Frontal cortex (tissue), 4 donors: ENCODE measurements at places on chromosomes 6 and 20. TPM values are rescaled to one million over a fixed set of nuclear protein-coding genes. Genes with fewer than 3 reads are reported as not detected.

Gene PTPN1
- 15.9 TPM for total RNA-seq

Gene EYS
- total RNA-seq: 2.0 TPM

Gene AGER
- 0.82 TPM for total RNA-seq

Gene PACSIN1
- total RNA-seq: 2.9 TPM

GRCh38 chr20:58550275-58551059, 35.3 kb upstream of the APCDD1L start:
- DNase-seq: no peak

GRCh38 chr20:16147916-16148315, 425.3 kb downstream of the KIF16B start:
- DNase-seq: no peak

- DNase-seq: no peak
Observed at GRCh38 chr6:82114748-82115147, 132.8 kb downstream of the IBTK start.

GRCh38 chr6:41214559-41215238, 13.4 kb upstream of the TREML4 start:
- no peak for DNase-seq

DNA sequence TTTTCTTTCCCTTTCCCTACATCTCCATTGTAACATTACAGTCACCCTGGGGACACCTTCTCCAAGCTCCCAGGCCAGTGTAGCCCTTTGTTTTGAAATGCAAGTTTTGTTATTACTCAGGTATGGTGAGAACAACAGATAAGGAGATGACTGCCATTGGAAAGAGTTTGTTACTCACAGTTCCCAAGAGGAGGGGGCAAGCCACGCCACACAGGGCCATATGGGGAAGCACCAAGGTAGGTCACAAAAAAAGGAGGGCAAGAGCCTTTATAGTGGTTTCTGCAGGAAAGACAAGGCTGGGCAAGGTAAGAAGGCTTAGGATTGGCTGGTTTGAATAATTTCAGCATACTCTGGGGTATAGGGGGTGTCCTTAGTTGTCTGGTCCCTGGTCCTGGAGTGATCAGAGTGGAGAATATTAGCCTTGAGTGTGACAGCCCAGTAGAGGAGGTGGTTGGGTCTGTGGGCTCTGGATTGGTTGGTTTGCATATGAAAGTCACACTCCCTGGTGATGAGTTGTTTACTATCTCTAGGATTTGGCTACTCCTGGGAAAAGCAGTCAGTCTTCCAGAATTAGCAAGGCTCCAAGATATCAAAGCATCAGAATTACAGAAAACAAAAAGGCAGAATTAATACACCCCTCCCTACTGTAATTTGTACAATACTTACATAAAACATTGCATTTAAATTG, 33.1 kb upstream of the SMLR1 start:
- no peak for DNase-seq

DNA sequence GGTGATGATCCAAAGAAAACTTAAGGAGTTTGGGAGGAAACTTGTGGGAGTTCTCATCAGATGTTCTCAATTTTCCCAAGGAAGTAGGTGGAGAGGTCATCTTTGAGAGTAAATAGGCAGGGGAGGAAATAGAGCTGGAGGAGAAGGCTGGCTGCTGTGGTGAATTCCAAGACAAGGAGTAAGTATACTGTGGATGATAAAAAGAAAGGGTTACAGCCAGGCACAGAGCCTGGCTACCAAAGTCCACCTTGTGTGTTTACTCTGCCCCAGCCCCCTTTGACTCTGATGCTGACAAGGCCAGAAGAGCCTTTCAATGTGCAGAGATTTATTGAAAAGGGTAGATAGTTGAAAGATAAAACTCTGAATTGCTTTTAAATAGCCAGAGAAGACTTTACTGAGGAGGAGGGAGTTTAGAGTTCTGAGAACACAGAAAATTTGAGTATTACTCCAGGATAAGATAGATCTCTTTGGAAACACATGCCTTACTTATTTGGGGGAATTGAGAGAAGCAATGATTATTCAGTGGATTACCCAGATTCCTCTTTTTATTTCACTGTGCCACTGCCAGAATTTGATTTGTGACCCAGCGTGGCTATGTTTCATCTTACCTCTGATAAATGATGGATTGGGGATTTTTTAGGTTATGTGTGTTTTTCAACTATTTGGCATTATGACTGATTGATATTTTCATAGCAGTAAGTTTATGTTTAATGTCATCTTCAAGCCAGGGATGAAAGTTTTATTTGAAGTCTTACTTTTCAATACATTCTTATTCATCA, 182.6 kb upstream of the JAG1 start:
- no peak for DNase-seq

- peak; percentile 78 for DNase-seq
Observed at GRCh38 chr6:150016324-150017185, 8.8 kb downstream of the RAET1L start.

DNA sequence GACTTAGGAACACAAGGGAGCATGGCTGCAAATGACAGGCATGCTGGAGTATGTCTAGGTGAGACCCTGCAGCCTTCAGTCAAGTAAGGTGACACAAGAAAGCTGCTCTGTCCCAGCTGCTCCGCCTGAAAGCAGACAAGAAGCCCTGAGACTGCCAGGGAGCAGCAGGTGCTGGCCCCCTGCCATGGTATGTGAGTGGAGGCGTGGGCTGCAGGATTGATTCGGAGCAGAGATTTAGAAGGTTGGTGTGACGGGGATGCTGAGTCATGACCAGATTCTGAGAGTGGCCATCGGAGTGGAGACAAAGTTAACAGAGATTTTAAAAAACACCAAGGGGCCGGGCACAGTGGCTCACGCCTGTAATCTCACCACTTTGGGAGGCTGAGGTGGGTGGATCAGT, 17.8 kb downstream of the LRP11 start:
- no peak for DNase-seq

GRCh38 chr6:15911753-15912504, 217.0 kb upstream of the MYLIP start:
- no peak for DNase-seq

- no peak for DNase-seq
Observed at GRCh38 chr6:33989016-33989854, 156.7 kb downstream of the GRM4 start.

DNA sequence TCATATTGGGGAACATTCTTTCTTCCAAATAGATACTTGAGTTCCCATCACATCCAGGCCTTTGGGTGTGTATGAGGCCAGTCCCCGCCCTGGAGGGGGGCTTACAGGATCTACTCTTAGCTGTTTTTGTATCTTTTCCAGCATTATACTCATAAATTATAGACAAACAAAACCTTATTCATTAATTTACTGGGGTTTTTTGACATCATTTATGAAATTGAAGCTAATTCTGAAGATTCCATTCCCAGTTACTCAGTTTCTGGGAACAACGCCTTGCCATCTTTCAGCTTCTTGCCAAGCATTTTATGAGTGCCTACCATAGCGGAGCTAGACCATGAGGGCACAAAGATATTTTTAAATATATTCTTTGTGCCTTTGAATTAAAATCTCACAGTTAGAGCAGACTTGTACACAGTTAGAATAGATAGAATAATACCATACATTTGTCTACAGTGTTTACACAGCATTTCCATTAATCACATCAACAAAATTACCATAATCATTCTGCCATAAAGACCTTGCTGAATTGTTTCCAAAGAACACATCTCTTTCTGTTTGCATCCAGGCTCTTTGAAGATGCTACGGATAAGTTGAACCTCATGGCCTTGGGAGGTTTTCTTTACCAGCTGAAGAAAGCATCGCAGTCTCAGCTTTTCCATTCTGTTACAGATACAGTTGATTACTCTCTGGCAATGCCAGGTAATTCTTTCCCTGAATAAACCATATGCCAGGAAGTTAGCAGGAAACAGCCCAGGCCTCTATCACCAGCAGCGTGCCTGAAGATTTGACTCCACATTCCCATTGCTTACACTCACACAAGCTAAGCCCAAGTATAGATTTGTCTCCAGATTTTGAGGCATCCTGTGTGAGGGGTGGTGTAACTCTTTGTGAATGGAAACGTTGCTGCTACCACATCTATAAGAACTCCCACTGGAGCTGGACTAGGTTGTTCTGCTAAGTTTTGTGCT, 75.4 kb upstream of the PBOV1 start:
- no peak for DNase-seq

DNA sequence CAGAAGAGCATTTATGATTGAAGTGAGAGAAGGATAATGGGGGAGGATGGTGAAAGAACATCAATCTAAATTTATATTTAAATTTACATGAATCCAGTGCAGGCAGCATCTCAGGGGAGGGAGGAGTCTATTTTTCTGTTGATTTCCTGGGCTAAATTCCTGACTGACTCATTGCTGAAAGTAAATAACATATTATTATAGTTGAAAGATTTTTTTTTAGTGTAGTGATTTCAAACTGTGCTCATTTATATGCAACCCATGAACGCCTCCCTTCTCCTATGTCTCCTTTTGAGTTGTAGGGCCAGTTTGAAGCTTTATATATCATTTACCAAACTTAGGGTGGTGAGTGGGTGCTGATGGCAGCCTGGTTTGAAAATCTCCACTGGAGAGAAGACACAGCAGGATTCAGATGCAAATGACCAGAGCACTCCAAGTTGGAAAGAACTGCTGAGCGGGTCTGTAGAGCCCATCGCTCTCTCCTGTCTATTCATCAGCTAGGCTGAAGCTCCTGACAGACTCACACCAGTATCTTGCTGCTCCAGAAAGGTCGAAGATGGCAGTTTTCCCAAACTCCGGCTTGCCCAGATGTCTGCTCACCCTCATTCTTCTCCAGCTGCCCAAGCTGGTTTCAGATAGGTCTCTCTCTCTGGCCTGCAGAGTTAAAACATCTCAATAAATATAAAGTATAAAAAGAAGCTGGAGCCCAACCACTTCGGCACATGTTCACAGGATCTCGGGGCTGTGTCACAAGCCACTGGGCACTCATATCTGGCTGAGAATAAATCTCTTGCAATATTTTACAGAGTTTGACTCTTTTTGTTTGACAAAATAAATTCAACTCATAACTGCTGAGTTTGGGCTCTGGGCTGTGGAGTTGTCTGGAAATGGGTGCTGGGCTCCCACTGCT, 18.3 kb downstream of the BTN2A1 start:
- no peak for DNase-seq

DNA sequence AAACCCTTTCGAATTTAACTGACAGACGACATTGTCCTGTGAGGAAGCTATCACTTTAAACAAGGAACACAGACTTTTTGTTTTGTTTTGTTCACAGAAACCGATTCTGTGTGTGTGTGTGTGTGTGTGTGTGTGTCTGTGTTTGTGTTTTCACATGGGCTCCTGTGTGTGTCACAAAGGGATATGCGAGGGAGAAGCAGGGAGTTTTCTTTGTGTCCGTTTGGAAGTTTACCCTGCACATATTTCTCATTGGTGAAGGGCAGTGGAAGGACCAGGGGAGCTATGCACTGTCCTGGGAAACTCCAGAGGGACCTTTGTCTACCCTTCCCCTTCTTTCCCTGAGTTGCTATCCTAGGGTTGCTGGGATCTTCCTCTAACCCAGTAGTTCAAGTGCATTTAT, 17.7 kb downstream of the POM121L2 start:
- DNase-seq: no peak

DNA sequence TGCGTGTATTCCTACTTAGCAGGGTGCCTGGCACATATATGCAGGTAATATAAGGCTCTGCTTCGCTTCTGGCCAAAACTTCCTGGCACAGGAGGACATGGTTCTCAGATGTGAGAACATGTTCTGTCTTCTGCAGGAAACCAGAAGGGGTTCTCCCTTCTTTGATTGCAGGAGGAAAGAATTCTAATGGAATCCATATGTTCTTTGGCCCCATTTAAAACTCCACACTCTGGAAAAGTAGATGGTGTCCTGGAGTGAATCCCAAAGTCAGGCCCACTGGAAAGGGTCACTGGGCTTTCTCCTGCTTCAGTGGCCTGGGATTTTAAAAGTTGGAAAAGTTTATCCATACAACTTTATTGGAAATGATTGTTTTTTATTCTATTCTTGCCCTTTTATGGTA, 16.4 kb upstream of the CYP24A1 start:
- no peak for DNase-seq

GRCh38 chr20:62192635-62193034, 9.8 kb downstream of the MTG2 start:
- DNase-seq: no peak

DNA sequence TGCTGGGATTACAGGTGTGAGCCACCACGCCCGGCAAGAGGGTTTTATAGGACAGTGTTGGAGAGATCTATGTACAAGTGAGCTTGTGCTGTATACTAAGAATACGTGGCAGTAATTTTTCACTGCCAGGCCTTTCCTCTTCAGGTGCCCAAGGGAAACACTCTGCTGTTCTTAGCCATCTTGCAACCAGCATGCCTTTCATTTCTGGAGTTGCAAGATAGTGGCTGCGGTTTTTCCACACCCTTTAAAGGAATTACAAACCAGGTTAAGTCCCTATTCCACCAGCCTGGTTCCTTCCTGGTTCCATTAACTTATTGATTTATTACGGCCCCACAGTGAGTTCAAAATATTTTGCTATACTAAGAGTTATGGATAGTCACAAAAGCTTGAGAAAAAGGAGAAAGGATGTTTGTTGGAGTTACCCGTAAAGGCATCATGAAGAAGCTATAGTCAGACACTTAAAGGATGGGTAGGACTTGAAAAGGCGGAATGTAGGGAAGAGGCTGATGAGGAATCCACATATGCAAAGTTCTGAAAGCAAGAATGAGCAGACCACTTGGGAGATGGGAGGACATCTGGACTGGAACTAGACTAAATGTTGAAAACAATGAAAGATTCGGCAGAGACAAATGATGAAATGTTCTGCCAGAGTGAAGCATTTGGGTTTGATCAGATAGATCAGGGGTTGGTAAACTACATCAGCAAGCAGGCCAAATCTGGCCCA, 61.4 kb upstream of the ASIP start:
- no peak for DNase-seq

DNA sequence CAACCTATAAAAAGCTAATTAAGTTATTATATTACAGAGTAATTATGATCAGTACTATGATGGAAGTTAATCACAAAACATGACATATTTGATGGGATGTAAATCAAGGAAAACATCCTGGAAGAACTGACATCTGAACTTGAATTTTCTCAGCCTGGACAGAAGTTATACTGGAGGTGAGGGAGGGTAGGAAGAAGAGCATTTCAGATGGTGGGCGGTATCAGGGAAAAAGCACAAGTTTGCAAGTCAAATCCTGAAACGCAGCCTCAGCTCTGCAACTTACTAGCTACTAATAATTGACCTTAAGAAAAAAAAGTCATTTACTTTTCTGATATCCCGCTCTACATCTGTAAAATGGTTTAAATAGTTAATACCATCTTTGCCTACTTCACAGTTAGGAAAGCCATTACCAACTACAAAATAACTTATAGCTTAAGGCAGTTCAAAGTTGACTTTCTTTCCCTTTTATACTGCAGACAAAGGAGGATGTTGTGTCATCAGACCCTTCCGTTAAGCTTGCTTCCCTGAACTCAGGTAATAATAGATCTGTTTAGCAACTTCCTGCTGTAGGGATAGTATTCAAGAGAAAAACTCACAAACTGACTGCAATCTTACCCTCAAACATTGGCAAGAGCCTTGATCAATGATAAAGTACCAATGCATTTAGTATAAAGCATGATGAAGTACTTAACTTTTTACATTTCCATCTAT, 21.0 kb downstream of the NOL7 start:
- DNase-seq: no peak

GRCh38 chr20:20333866-20334265, 34.0 kb upstream of the INSM1 start:
- no peak for DNase-seq

- no peak for DNase-seq
Observed at GRCh38 chr6:4480788-4481735, 295.1 kb upstream of the CDYL start.

GRCh38 chr20:25563362-25563761, 22.0 kb downstream of the NINL start:
- DNase-seq: no peak

- DNase-seq: no peak
Observed at GRCh38 chr6:56946368-56946767, 8.5 kb upstream of the BEND6 start.
